ENCODE measurements at places on chromosomes 7 and 10.

DNA sequence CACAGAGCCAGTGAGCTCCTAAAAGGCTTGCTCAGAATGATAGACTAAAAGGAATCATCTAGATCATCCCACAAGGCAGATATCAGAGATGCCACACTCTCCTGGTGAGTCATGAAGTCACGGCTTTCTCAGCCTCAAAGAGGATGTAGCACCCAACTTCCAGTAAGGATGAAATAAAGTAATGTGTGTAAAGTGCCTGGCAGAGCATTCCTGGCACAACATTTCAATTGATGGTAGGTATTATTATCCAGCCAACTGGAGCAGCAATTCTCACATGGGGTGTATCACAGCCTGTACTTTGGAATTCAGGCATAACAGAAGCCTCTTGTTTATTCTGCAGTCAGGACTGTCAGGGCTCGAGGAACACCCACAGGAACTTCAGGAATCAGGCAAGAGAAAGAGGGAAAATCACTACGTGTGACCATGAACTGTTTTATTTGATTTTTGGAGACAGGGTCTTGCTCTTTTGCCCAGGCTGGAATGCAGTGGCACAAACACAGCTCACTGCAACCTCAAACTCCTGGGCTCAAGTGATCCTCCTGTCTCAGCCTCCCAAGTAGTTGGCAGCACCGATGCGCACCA is 5.3 kb upstream of the NAT16 start:
- no peak for DNase-seq

DNA sequence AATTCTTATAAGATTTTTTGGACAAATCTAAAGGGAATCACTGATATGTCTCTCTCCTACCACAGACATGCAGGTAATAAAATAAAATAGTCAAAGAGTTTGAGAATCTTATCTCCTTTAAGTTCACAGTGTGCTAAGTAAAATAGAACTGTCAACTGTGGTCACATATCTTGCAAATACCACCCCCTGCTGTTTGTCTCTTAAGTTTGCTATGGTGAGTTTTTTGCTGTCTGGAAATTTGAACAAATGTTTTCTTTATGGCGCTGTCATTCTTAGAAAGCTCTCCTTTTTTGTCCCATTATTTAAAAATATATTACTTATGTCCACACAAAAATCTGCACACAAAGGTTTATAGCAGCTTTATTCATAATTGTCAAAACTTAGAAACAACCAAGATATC is 19.6 kb downstream of the GIMAP5 start:
- no peak for DNase-seq

GRCh38 chr10:1708746-1709145 is 28.6 kb downstream of the ADARB2 start:
- DNase-seq = no peak

- no peak for DNase-seq
These were observed 31.0 kb downstream of the PDE1C start for GRCh38 chr7:32039000-32039756.

DNA sequence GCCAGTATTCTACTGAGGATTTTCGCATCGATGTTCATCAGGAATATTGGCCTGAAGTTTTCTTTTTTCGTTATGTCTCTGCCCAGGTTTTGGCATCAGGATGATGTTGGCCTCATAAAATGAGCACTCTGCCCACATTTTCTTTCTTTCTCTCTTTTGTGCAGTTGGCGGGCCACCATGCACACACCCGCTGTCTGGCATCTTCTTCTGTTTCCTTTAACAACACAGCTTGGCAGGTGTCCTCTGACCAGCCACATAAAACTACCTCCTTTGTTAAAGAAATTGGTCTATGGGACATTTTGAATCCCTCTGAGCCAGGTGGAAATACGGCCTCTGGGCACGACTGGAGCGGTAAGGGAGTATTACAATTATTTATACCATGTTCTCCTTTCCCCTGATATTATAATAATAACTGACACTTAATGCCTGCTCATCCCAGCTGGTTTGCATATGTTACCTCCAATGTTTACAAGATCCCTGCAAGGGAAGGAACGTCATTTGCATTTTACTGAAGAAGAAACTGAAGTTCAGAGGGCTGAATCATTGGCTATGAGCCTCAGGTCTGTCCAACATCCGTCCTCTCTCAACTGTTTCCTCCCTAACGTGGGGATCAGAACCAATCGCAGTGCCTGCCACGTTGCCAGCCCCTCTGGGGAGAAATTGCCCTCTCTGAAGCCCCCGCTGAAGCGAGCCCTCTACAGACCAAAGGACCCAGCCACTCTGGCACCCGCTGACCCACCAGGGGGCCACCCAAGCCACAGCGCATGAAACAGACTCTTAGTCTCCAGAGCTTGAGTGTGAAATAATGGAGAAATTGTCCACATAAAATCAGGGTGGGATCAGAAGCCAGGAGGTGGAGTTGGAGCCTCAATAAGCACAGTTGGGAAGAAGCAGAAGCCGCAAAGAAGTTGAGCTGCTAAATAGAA is 125.0 kb upstream of the FOXK1 start:
- no peak for DNase-seq

GRCh38 chr10:49758249-49758930 is 3.7 kb downstream of the OGDHL start:
- no peak for DNase-seq

DNA sequence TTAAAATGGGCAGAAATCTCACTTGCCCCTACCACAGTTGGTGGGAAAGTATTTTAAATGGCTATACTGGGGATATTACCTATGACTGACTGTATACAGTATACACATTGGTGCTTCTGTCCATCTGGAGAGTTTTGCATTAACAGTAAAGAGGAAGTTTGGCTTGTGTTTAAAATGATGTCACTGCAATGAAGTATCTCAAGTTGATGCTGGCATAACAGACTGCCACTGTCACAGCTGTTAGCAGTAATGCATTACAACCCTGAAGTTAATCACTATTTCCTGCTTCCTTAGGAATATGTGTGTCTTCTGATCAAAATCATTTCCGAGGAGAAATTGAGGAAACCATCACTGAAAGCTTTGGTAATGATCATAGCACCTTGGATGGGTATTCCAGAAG is 1.9 kb downstream of the DKK1 start:
- DNase-seq = no peak

DNA sequence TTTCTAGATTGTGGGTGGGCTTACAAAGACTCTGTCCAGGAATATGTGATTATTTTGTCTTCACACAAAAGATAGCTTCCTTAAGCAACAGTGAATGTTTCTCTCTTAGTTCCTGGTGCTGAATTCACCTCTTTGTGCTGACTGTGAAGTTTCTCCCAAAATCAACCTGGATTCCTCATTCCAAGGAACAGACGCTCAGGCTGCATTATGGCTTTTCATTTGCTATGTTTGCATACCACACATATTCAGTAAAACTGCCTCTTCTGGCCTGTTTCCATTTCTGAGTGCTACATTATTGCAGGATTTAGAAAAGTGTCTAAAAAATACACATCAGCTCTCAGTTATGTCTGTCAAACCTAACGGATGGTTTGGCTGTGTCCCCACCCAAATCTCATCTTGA is 21.5 kb downstream of the MACROH2A2 start:
- no peak for DNase-seq

GRCh38 chr10:84668186-84668763 is 339.9 kb downstream of the CCSER2 start:
- no peak for DNase-seq

DNA sequence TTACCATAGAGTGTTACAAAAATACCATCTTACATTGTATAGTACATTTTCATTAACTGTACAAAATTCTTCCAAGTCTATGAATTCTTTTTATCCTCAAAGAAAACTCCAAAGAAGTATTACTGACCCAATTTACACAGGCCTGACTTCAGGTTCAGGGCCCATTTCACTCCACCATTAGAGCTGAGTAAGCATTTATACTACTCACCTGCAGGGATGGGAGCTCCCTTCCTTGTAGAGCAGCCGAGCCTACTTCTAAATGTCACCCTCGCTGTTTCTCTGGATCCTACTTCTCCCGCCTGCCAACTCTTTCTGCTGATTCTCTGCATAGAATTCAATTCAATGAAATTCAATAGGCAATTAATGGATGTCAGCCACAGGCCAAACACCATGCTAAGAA is 56.0 kb downstream of the CCDC71L start:
- DNase-seq = no peak

- DNase-seq = no peak
These were observed 45.3 kb upstream of the GNAI1 start for GRCh38 chr7:80089366-80089765.

- DNase-seq = no peak
These were observed 130.3 kb upstream of the SLC13A1 start for GRCh38 chr7:123329988-123330643.

DNA sequence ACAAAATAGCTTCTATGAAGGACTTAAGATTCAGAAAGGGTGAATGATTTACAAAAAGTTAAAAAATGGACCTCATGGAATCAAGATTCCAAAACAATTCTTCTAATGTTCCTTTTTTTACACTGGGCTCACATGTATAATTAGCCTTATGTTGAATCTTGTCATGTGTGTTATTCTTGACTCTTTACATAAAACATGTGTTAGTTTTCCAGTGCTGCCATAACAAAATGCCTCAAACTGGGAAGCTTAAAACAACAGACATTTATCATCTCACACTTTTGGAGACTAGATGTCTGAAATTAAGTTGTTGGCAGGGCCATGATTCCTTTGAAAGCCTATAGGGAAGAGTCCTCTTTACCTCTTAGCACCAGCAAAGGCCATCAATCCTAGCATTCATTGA is 192.5 kb upstream of the SORCS1 start:
- no peak for DNase-seq

DNA sequence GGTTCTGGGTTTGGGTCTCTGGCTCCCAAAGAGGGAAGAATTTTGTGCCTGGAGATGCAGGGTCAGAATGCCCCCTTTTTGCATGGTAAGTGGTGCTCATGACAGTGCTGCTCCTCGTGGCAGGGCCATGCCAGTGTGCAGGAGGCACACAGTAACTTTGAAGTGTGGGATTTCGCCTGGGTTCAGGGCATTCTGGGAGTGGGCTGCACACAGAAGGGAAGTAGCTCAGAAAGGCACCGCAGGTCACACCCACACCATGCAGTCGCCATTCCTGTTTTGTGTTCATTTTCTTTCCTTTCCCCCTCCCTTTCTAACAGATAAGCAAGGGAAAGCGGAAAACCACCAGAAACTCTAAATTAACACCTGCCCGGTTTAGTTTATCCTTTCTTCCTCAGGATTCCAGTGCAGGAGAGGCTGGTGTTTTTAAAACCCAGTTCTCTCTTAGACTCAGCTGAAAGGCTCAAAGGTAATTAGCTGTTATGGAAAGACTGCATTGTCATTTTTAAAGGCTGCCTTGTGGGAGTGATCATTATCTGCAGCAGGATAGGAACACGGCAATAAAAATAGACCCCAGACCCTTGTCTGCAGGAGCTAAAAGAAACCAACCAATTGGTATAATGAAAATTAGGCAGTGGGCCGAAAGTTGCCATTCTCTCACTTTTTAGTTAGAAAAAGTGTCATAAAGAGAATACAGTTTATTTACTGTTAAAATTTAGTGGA is 50.2 kb downstream of the EEPD1 start:
- DNase-seq = no peak

GRCh38 chr7:130242198-130243014 is 24.3 kb upstream of the CPA2 start:
- no peak for DNase-seq

DNA sequence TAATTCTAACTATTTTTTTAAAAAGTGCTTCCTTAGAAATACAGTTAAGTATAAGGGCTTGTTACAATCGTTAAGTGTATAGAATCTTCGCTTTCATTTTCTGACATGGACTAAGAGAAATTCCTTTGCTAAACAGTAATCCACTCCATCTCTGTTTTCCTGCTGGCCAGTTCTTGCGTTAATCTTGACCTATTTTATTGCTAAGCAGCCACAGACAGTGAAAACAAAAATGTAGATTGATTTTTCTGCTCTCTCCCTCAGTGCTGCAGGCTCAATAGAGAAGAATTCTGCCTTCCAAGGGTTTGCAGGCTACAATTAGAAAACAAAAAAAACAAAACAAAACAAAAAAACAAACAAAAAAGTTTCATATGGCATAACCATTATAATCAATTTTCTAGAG is 310.4 kb upstream of the ADARB2 start:
- DNase-seq = no peak

DNA sequence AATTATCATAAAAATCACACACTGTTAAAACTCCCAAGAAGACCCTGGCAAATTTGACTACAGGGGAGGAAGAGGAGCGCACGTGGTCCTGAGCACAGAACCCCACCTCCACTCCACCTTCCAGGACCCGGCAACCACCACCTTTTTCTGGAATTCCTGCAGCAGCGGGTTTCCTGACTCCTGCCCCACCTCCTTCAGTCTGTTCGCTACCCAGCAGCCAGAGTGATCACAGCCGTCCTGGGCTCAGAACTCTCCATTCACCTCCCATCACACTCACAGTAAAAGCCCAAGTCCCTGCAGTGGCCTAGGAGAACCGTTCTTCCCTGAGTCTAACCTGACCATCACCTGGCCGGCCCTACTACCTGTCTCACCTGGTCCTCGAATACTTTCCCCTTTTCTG is 107.4 kb upstream of the FAM204A start:
- no peak for DNase-seq

GRCh38 chr10:114289096-114289436 is 50.0 kb downstream of the VWA2 start:
- DNase-seq = no peak

DNA sequence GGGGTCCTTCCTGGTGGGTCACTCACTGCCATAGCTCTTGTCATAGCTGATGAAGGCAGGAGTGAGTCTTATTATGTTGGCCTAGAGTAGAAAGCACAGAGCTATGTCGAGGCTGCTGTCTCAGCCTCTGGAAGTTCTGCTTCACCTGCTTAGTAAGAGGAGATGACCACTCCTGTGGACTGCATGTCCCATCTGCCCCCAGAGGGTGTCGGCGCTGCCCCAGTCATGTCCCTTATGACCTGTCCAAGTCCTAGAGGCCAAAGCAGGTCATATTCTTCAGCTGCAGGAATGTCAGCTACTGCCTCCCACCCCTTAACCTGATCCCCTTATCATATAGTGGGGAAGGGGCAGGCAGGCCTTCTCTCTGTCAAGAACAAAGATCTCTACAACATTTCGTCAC is 72.4 kb upstream of the AGK start:
- DNase-seq = no peak

GRCh38 chr10:44914891-44915290 is 3.8 kb downstream of the TMEM72 start:
- no peak for DNase-seq

DNA sequence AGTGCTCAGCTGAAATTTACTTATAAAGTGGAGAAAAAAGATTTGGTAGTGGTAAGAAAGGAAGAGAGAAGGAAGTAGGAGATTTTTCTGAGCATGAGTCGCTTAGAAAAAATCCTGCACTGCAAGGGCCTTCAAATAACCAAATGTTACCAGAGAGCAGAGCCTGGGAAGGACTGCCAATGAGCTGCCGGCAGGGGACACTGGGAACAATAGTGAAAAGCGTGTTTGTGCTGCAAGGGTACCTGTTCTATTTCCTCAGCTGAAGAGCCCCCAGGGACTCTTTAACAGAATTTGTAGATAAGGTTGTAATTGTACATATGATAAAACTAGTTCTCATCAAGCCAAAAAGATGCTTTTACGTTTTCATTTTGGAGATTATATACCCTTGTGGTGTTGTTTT is 696.3 kb upstream of the C7orf33 start:
- no peak for DNase-seq

GRCh38 chr10:78042058-78042751 is 8.5 kb downstream of the RPS24 start:
- no peak for DNase-seq

GRCh38 chr10:42646214-42646613 is 7.8 kb upstream of the ZNF33B start:
- DNase-seq = no peak

GRCh38 chr7:77528368-77528767 is 8.7 kb upstream of the PTPN12 start:
- DNase-seq = no peak

Data from stimulated activated CD4-positive, alpha-beta T cell treated with anti-CD3 and anti-CD28 coated beads, Interleukin-1b, Interleukin-23, amount 100 ng/mL, for 1 hour (primary cell).